ENCODE measurements at places on chromosomes 2 and 18. TPM values are rescaled to one million over a fixed set of nuclear protein-coding genes. Genes with fewer than 3 reads are reported as not detected.

GRCh38 chr2:63408530-63408929, 179.7 kb downstream of the WDPCP start:
- DNase-seq = no peak

DNA sequence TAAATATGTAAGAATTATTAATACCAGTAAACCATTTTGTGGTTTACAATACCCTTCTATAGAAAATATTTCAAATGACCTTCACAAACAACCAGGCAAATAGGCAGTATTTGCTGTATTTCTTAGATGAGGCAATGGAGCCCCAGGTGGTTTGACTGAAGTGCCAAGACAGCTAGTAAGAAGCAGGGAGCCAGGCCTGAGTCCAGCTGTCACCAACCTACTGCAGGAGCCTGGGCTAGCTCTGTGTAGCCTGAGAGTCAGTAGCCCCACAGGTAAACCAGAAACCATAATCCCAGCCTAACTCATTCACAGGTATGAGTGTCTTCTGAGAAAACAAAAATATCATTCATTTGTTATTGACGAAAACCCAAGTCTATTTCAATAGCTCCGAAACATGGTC, 45.6 kb downstream of the TRIB2 start:
- DNase-seq = no peak

DNA sequence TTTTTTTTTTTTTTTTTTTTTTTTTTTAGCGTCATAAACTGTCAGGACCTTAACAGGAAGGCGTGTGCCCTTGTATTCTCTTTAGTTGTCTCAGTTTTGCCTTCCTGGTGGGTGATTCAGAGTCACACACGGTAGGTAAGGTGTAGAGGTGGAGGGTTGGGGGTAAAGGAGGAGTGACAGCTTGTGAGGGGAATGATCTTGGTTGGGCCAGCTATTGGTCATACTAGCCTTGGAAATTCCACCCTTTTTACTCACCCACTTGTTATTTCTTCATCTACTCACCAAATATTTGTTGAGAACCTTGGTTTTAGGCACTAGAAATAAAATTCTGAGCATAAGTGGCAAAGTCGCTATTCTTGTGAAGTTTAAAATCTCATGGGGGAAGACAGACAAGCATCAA, 22.2 kb downstream of the SMIM21 start:
- DNase-seq = no peak

Gene CD207
- not detected for total RNA-seq

DNA sequence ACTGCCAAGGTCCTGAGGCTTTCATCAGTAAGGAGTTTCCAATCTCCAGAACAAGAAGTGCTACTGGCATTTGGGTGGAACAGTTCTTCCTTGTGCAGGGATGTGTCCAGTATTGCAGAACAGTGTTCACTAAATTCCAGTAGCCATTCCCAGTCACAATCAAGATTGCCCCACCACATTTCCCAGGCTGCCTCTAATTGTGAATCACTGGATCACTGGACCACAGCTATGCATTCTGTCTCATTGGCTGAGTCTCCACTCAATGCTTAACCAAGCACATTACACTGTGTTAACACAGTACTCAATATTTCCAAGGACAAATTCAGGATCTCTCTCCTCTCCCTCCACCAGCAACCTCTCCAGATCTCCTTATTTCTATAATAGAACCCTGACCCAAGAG, 160.2 kb upstream of the CCDC150 start:
- DNase-seq = no peak

- DNase-seq = no peak
Observed at GRCh38 chr2:101442667-101443061, 32.2 kb downstream of the RFX8 start.
